Hematopoietic multipotent progenitor cell (in vitro differentiated cells): ENCODE measurements at places on chromosomes 5 and 9.

- no peak for DNase-seq
Observed at GRCh38 chr5:83777856-83778255, 57.2 kb upstream of the HAPLN1 start.

- no peak for DNase-seq
Observed at GRCh38 chr9:84761137-84761808, 91.7 kb downstream of the NTRK2 start.

- DNase-seq, result no peak
Observed at GRCh38 chr9:13324988-13325387, 45.5 kb upstream of the MPDZ start.

DNA sequence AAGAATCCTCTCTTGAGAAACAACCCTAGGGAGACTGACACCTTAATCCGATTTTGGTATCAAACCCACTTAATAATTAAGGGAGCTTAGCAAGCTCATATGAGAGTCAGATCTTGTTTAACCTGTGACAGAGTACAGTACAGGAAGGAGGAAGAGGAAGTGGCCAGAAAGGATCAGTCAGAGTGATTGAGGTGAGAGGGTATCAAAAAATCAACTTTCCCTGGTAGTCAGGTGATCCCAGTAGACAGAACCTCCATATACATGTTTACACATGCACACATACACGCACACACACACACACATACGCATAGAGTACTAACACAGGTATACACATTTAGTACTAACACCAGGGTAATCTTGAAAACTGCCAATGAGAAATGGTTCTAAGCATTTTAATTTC lies 56.8 kb downstream of the GLIS3 start:
- no peak for DNase-seq

GRCh38 chr5:83474991-83475390 lies 3.4 kb downstream of the VCAN start:
- DNase-seq, result peak; percentile 24

GRCh38 chr9:109086221-109086620 lies 33.5 kb downstream of the TMEM245 start:
- no peak for DNase-seq

DNA sequence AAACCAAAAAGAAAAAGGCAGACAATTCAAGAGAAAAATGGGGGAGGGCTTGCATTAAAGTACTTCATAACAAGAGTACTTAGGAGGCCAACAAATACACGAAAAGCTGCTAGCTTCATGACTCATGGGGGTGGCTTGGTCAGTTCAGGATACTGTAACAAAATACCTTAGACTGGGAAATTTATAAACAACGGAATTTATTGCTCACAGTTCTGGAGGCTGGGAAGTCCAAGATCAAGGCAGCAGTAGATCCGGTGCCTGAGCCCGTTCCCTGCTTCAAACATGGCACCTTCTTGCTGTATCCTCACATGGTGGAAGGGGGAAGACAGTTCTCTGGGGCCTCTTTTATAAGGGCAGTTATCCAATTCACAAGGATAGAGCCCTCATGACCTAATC lies 111.4 kb downstream of the C9orf50 start:
- DNase-seq, result no peak

DNA sequence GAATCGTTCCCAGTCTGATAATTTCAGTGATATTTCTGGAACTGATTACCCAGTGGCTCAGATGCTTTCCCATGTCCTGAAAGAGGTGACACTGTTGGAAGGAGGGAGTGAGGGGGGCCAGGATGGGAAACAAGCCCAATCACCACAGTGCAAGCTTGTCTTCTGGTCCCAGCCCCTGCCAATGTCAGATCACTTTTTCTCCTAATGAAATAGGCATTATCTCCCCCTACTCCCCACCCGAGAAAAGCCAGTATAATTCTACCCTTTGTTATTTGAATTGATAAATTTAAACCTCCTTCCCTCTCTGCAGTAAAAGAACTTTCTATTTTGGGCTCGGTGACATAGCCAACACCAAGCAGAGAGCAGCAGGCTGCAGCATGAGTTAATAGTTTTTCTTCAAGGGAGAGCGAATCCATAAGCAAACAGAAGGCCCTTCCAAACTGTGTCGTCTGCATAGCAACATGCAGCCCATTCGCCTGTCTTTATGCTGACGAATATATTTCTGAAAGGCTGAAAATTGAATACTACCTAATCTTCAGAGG lies 14.6 kb upstream of the PPP2CA start:
- DNase-seq, result no peak

GRCh38 chr9:90044710-90045151 lies 439.9 kb downstream of the GADD45G start:
- DNase-seq, result peak; percentile 5

- no peak for DNase-seq
Observed at GRCh38 chr9:95188459-95188858, 129.1 kb downstream of the FANCC start.

DNA sequence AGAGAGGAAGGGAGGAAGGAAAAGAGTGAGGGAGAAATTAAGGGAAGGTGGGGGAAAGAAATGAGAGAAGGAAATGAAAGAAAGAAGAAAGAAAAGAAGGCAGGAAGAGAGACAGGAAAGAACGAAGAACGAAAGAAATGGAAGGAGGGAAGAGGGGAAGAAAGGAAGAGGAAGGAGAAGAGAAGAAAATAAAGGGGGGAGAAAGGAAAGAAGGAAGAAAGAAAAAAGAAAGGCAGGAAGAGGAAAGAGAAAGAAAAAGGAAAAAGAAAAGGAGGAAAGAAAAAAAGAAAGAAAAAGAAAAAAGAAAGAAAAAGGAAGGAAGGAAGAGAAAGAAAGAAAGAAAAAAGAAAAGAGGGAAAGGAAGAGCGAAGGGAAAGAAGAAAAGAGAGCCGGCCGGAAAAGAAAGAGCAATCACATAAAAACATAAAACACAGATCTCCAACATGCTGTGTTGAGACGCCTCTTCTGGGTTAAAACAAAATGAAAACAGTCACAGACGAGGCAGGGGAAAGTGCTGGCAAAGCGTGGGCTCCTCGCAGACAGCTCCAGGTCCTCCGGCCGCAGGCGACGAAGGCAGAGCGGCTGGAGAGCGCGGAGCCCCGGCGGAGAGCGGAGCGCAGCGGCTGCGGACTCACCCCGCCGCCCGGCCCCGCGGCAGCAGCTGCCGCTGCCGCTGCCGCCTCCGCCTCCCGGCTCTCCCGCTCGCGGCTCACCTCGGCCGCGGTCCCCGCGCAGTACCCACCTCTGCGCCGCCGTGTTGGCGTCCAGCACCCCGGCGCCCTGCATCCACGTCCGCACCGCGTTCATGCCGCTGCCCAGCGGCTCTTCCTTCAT lies 896 bp downstream of the EBF1 start:
- DNase-seq, result peak; percentile 42

DNA sequence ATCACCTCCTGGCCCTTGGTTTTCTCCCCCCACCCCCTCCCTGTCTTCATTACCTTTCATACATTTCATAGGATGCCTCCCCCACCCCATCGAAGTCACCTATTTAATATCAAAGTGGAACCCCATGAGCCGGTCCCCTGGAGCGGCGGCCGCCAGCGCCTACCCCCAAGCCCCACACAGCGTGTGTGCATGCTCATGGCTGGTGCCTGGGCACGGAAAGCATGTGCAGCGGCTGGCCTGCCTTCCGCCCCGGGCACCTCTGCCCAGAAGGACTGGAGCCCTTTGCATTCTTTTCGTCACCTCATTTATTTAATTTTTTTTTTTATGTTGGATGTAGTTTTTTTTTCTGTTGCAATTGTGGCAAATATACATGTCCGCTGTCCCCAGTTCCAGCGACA lies 116.2 kb downstream of the WNK2 start:
- DNase-seq, result no peak

DNA sequence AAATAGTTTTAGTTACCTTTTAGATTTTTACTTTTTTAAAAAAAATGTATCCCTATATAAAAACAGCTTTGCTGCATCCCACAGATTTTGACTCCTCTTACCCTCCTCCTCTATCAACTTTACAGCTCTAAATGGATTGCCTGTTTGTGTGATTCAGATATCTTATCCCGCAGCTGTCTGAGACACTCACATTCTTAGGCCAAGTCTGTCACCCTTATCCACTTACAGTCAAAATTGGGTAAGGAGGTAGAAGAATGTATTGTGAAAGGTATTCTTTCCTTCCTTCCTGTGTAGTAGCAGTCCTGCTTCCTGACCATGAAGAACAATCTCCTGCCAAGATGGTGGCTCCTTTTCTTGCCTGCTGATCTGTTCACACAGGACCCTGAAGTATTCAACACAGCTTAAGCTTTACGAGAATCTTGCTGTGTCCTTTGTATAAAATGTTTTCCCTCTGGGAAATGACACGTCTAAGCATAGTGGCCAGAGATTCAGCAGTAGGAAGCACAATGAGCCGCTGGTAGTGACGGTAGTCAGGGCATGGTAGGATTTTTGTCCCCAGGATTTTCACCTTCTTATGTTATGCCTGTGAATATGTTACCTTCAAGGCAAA lies 67.7 kb upstream of the ST8SIA4 start:
- DNase-seq, result no peak

DNA sequence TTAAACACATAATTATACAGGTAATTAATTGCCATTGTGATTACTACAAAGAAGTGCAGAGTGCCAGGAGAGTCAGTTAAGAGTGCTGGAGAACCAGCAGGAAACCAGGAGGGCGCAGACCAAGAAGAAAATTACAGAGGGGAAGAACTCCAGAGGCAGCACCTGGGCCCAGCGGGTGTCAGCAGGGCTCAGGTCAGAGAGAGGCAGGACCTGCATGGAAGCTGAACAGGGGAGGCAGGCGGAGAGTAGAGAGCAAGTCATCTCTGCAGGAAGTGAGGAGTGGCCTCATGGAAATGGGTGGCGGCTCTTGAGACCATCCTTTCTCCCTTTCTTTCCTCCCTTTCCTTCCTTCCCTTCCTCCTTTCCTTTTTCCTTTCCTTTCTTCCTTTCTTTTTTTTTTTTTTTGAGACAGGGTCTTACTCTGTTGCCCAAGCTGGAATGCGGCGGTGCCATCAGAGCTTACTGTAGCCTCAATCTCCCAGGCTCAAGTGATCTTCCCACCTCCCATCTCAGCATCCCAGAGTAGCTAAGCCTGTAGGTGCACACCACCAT lies 4.0 kb upstream of the ZBTB34 start:
- DNase-seq, result no peak

- no peak for DNase-seq
Observed at GRCh38 chr9:133237035-133237731, 28.1 kb upstream of the OBP2B start.

- no peak for DNase-seq
Observed at GRCh38 chr5:136424835-136425584, 59.7 kb upstream of the TRPC7 start.

GRCh38 chr9:137829260-137829996 lies 48.2 kb upstream of the CACNA1B start:
- no peak for DNase-seq

DNA sequence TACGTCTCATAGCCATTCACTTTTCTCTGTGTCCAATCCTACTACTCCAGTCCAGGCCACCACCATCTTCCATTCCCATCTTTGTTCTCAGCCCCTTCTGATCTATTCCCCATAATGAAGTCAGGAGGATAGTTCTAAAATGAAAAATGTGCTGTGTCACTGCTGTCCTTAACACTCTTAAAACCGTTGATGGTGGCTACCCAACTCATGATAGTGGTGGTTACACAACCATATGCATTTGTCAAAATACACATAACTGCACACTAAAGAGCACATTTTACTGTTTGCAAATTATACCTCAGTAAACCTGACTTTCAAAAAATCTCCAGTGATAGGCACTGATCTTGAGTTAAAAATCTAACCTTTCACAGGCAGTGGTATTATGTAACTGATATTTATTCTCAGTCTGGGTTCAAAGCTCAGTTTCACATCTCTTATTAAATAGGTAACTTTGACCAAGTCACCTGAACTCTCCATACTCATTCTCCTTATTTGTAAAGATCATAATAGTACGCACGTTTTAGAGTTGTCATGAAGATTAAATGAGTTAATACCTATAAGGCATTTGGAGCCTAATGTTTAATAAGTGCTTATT lies 24.6 kb upstream of the ADRB2 start:
- no peak for DNase-seq

- DNase-seq, result no peak
Observed at GRCh38 chr5:112248623-112249022, 170.5 kb downstream of the EPB41L4A start.

- no peak for DNase-seq
Observed at GRCh38 chr9:133636902-133637301, 739 bp downstream of the DBH start.

DNA sequence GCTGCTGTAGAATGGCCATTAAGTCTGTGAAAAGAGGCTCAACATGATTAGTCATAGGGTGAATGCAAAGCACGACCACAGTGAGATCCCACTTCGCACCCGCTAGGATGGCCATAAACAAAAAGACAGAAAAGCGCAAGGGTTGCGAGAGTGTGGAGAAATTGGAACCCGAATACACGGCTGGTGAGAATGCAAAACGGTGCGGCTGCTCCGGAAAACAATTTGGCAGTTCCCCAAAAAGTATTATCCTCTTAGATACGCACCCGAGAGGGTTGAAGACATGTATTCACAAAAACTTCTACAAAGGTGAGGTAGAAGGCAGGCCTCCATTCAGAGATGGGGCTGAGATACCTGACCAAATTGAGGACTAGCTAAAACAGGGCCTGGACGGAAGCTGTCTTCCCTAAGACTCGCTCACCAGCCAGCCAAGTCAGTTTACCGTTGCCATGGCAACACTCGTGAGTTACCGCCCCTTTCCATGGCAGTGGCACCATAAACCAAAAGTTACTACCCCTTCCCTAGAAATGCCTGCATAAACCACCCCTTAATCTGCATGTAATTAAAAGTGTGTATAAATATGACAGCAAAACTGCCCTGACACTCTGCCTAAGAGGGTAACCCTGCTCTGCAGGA lies 726 bp upstream of the PSMB7 start:
- no peak for DNase-seq

- peak; percentile 37 for DNase-seq
Observed at GRCh38 chr9:137176302-137177182, 4.7 kb upstream of the TMEM210 start.

GRCh38 chr5:12272389-12272788 lies 368.1 kb upstream of the CTNND2 start:
- DNase-seq, result no peak

GRCh38 chr5:129177451-129177850 lies 82.9 kb downstream of the ISOC1 start:
- no peak for DNase-seq

DNA sequence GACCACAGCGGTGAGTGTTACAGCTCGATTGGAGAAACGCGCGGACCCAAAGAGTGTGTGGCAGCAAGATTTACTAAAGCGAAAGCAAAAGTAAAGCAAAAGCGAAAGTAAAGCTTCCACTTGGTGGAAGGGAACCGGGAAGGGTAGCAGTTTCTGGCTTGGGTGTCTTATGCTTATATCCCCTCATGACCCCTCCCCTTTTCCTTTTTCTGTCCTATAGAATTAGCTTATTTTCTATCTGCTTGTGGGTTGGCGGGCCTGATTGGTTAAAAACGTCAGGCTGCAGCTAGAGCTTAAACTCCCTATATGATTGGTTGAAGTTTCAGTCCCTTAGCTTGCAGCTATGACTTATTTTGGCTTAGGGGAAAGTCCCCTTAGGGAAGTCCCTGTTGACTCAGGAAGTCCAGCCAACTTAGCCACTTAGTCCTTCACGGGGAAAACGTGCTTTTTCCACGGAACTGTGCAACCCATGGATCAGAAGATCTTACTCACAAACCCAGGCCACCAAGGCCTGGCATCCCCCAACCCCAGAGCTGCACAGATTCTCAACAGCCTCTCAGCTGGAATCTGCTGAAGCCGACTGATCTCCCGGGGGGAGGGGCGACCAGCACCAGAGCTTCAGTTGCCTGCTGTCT lies 114.2 kb upstream of the ADAMTS16 start:
- DNase-seq, result no peak

GRCh38 chr5:76943006-76943405 lies 9.8 kb upstream of the CRHBP start:
- DNase-seq, result no peak

- no peak for DNase-seq
Observed at GRCh38 chr5:14204011-14204670, 61.0 kb downstream of the TRIO start.

- DNase-seq, result peak; percentile 60
Observed at GRCh38 chr9:105127863-105128220, 116.6 kb upstream of the SLC44A1 start.
